ENCODE measurements at places on chromosomes 16 and 17.

GRCh38 chr16:70419384-70420327 is 19.2 kb downstream of the ST3GAL2 start:
- DNase-seq, result no peak

DNA sequence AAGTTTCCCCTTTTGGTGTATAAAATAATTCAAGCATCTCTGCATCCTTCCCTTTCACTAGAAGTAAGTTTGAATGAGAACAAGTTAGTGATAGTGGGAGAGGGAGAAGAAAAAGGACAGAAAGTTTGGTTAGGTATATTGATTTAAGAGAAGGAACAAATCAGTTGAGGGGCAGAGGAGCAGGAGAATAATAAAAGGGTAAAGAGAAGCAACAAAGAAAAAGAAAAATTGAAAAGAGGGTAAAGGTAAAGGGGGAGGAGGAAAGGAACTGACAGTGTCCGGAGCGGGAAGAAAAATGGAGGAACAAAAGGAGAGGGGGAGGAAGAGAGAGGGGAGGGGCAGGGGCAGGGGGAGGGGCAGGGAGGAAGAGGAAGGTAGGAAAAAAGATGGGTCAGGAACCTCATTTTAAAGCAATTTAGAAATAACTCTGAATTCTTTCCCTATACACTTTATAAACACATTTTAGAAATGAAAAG is 6.3 kb upstream of the IGF2BP1 start:
- no peak for DNase-seq

DNA sequence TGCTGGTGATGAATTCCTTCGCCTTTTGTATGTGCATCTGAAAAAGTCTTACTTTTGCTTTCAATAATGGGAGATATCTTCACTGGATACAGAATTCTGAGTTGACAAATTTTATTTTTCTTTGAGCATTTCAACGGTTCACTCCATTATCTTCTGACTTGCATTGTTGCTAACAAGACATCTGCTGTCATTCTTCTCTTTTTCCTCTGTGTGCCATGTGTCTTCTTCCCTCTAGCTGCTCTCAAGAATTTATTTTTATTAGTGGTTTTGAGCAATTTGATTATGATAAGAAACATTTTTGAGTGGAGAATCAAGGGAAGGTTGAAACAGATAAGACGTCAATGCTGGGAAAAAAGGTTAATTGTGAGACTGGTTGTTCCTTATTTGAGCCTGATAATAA is 471.8 kb downstream of the CDH13 start:
- DNase-seq, result no peak

DNA sequence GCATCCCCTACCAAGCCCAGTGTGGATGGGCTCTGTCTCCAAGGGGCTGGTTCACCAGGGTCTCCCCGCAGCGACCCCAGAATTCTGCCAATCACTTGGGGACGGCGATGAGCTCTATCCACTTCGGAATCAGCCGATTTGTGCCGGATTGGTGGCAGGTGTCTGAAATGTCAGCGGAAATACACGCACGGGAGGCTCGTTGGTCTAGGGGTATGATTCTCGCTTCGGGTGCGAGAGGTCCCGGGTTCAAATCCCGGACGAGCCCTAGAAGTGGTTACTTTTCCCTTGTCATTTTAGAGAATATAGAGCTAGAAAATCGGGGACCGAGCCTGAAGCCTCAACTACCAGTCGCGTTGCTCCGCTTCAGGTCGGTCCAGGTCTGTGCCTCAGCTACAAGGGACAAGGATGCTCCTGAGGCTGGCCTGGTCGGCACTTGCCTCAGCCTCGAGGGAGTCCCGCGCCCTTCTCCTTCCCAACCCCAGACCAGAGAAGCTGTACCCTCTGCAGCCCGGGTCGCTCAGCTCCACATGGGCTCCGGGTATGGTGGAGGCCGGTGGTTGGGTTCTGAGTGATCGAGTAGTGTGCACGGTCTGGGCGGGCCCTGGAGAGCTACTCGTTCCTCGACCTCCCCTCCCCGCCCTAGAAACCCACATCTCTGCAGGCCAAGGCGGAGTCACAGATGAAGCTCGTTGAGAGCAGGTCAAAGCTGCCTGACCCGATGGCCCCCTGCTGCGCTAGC is 16.0 kb upstream of the OR1F1 start:
- peak; percentile 91 for DNase-seq

- no peak for DNase-seq
Measured at GRCh38 chr17:5871666-5872065, 198.5 kb upstream of the WSCD1 start.

- no peak for DNase-seq
Measured at GRCh38 chr17:80762076-80762475, 217.4 kb downstream of the RPTOR start.

DNA sequence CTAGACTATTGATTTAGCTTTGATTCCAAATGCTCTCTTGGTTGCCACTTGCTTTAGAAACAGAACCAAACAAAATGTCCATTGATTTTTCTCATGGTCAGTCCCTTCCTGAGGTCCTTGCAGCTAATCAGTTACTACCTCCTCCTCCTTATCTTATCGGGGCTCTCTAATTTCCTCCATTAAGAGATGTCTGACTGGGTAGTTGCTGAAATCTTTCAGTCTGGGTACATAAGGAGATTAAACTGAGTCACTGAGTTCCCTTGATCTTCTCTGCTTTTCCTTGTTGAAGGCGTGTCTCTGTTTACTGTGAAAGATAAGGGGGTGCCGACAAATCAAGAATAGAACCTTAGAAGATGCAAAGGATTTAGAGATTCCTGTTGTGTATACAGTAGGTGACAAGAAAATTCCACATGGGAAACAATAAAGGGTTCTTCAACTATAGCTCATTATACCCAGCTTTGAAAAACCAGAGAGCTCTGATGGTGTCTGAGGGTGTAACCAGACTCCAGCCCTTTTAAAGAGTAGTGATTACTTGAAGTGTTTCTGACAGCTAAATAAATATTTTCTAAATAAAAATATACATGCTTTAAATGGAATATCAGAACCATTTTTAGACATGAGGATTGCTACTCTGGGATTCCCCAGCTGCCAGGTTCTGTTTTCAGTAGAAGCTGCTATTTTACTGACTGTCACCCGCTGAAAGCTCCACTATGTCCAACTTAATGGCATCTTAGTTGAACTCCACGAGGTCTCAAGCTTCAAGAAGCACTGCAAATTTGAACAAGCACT is 791.3 kb upstream of the SOX9 start:
- DNase-seq, result no peak

DNA sequence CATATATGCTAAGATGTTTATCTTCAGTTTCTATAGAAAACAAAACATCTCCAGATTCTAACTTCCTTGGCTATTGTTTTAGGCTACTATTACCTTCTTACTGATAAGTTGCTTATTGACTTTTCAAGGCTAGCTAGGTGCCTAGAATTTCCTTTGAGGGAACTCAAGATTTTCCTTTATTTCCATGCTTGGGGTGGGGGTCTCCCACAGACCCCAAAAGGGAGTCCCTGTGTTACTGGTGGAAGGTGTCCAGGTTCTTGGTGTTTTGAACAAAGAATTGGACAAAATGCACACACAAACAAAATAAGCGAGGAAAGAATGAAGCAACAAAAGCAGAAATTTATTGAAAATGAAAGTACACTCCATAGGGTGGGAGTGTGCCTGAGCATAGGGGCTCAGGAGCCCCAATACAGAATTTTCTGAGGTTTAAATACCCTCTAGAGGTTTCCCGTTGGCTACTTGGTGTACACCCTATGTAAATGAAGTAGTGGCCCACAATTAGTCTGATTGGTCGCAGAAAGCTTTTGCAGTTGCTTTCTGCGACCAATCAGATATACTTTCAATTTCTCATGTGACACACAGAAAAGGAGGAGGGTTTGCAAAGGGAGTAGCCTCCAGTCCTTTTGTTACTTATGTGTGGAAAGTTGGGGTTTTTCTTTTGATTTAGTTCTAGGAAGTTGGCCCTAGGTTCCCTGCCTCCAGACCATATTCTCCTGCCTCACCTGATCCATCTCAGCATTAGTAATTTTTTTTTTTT is 67.5 kb downstream of the MARF1 start:
- DNase-seq, result no peak

DNA sequence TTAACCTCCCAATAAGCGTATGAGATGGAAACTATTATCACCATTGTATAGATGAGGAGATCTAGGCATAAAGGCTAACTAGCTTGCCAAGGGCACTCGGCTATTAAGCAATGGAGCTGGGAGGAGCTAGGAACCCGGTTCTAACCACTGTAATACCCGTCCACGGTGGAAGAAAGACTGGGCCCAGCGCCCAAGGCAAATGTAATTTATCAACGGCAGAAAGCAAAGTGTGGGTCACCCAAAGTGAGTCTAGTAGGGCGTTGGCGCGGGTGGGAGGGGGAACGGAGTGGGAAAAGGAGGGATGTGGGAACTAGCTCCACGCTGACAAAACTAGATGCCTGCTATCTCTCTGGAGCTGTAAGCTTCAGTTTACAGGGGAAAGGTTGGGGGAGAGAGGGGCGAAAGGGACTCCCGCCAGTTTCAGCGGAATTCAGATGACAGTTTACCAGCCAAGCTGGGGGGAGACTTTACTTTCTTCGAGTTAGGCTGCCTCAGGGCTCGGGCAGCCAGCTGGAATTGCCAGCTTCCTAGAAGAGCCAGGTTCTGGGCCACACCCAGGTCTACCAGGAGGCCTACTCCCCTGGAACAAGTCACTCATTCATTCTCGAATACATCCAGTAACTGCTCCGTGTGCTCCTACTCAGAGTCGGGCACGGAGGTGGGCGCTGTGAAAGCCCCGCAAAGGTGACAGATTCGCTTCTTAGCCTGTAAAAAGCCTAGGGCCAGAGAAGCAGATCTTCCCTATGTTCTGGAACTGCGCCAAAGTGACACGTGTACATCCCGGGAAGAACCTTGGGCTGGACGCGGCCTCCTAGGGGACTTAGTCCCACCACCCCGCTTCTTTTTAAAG is 837 bp downstream of the LRRC59 start:
- DNase-seq, result no peak

DNA sequence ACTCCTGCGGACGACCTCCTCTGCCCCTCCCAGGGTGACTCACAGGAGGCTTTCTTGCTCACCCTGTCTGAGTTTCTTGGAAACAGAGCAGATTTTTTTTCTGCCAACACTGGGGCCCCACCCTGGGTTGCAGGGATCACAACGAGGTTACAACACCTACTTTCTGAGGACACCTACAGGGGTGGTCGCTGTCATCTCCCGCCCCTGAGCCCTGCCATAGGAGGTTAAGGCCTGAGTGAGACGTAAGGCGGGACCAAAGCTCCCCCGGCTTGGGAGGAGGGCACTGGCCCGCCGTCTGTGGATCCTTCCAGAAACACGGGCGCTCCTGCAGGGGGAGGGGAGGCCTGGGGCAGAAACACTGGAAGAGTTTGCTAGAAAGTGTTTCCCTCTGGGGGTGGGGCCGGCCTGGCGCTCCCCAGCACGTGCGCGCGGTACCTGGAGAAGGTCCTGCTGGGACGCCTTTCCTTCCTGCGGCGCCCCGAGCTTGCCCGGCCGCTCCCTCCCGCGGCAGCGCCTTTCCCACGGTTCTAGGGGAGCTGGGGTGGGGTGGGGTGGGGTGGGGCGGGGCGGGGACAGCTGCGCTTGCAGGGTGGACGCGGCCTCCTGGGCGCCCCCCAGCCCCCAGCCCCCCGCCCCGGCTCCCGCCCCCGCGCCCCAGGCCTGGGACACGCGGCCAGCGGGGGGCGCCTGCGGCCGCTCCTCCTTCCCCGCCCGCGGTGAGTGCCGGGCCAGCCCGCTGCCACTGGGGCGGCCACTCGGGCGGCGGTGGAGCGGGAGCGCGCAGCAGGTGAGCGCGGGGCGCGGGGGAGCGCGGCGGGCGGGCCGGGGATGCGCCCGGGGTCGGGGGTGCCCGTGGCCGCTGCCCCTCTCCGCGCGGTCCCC is 20.7 kb upstream of the ADCY7 start:
- DNase-seq, result peak; percentile 83

- DNase-seq, result no peak
Measured at GRCh38 chr17:79847698-79848369, 8.6 kb upstream of the CBX4 start.

- no peak for DNase-seq
Measured at GRCh38 chr17:62628831-62629555, 1.5 kb downstream of the MRC2 start.

DNA sequence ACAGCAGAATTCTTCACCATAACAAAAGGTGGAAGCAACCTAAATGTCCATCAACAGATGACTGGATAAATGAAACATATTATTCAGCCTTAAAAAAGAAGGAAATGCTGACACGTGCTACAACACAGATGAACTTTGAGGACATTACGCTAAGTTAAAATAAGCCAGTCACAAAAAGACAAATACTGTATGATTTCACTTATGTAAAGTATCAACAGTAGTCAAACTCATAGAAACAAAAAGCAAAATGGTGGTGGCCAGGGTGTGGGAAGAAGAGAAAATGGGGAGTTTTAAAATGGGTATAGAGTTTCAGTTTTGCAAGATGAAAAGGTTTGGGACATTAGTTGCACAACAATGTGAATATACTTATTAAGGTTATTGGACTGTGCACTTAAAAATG is 49.8 kb upstream of the MTMR4 start:
- no peak for DNase-seq

DNA sequence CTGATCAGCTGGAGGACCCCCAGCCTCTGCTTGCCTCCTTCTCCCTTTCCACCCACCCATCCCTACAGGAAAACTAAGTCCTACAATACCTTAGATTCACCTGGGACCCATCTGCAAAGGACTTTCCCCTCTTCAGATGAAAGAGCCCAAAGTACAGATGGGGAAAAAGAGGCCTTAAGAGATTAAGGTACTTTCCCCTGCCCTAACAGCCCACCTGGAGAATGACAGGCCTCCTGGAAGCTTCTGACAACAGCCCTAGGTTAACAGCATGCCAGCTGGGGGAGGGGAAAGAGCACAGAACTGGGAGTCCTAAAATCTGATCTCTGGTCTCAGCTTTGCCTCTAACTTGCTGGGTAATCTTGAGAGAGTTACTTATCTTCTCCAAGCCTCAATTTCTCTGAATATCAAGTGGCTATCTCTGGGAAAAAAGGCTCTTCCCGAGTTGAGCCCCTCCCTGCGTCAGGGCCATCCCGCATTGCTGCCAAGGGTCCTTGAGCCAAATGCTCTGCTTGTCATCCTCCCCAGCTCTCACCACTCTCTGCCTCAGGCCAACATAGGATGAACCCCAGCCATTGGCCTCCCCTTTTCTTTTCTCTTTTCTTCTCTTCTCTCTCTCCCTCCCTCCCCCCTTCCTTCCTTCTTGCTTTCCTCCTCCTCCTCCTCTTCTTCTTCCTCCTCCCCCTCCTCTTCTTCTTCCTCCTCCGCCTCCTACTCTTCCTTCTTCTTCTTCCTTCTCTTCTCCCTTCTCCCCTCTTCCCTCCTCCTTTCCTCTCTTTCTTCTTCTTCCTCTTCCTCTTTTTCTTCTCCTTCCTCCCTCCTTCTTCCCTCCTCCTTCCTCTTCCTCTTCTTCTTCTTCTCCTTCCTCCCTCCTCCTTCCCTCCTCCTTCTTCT is 22.5 kb upstream of the SP6 start:
- no peak for DNase-seq

- no peak for DNase-seq
Measured at GRCh38 chr16:70685061-70685937, 554 bp downstream of the MTSS2 start.

GRCh38 chr16:11992008-11992584 is 15.6 kb downstream of the SNX29 start:
- no peak for DNase-seq

DNA sequence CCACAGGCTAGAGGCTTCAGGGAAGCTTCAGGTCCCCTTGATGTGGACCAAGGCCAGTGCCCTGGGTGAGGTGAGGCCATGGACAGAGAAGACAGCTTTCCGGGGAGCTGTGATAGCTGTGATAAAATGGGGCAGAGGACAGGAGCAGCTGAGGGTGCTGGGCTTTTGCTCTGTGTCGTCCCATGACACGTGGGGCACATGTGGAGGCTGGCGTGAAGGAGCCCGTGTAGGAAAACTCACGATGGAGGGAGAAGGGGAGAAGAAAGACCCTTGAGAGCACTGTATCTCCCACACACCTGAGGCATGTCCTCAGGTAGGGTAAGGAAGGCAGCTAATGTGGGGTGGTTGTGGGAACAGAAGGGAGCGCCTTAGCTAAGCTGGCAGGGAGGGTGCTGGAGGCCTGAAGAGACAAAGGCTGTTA is 21.3 kb downstream of the B9D1 start:
- no peak for DNase-seq

Measured in activated CD4-positive, alpha-beta T cell treated with anti-CD3 and anti-CD28 coated beads, Interleukin-2, amount 50 U/mL, for 16 hours (primary cell).